ENCODE measurements at places on chromosomes 1 and 21.

DNA sequence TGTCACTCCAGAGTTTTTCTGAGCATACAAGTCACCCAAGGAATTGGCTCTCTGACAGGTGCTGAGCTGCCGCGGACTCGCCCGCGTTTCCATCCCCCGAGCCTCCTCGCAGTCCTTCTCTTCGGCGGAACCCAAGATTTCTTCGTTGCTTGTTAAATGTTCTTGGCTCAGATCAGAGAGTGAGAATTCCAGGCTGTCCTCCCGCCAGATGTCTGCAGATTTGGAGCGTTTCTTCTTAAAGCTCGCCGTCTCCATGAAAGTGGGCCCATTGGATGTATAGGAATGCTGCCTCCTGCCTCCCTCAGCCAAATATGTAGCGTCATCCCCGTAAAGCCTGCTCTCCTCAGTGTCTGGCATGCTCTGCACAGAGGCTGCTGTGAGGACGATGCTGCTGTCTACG, 77.8 kb downstream of the TIAM1 start:
- DNase-seq = no peak

- DNase-seq = no peak
Measured at GRCh38 chr1:80892539-80892938, 908.2 kb upstream of the ADGRL2 start.

- no peak for DNase-seq
Measured at GRCh38 chr21:34590520-34590919, 24.4 kb downstream of the RCAN1 start.

DNA sequence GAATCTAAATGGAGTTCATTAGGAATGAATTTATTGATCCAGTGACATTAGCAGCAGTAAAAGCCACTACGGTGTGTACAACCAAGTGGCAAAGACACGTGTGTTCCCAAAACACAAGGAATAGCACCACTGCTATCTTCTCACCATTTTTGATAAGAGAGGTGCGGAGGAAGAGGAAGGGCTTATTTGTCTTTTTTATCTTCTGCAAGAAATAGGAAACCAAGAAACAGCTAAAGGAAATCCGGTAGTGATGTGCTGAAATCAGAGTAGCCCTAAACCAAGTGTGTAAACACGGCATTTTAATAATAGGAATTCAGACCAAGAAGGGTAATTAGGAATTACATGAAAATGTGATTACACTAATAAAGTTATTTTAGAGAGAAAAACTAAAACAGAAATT, 9.1 kb upstream of the SCYL3 start:
- DNase-seq = no peak
